ENCODE measurements at places on chromosomes 12 and 14. TPM values are rescaled to one million over a fixed set of nuclear protein-coding genes. Genes with fewer than 3 reads are reported as not detected.

LRTM2 gene
- total RNA-seq = not detected

CCDC85C gene
- 7.1 TPM for total RNA-seq

NTF3 gene
- not detected for total RNA-seq

GON7 gene
- total RNA-seq = 20.1 TPM

C12orf56 gene
- total RNA-seq = not detected

PTGER2 gene
- 97.6 TPM for total RNA-seq

SERPINA3 gene
- total RNA-seq = not detected

BIN2 gene
- 147 TPM for total RNA-seq

RAPGEF3 gene
- total RNA-seq = 1.9 TPM

CIROP gene
- total RNA-seq = not detected

FGD4 gene
- total RNA-seq = 0.76 TPM

MANSC4 gene
- not detected for total RNA-seq

KRT82 gene
- not detected for total RNA-seq

ERP27 gene
- 5.4 TPM for total RNA-seq

LRRK2 gene
- 0.80 TPM for total RNA-seq

SLC5A8 gene
- not detected for total RNA-seq

LPAR5 gene
- 18.5 TPM for total RNA-seq

GLT1D1 gene
- total RNA-seq = 0.12 TPM

GDF3 gene
- total RNA-seq = not detected

ARHGEF40 gene
- not detected for total RNA-seq

CISTR gene
- not detected for total RNA-seq

RNASE3 gene
- total RNA-seq = not detected

NFATC4 gene
- total RNA-seq = not detected

NKX2-8 gene
- not detected for total RNA-seq

CLEC1B gene
- total RNA-seq = not detected

ENDOU gene
- not detected for total RNA-seq

SERPINA9 gene
- not detected for total RNA-seq

IRAK3 gene
- total RNA-seq = 0.52 TPM

MGAT2 gene
- total RNA-seq = 68.4 TPM

A2M gene
- not detected for total RNA-seq

GPR162 gene
- total RNA-seq = not detected

ARHGAP9 gene
- total RNA-seq = 363 TPM

GLIPR1L1 gene
- not detected for total RNA-seq

TAS2R8 gene
- total RNA-seq = not detected

ADCY4 gene
- total RNA-seq = 3.4 TPM

DUSP6 gene
- total RNA-seq = 100 TPM

GNG2 gene
- total RNA-seq = 243 TPM

DHRS4 gene
- total RNA-seq = 20.7 TPM

SLCO1B1 gene
- total RNA-seq = not detected

SIX4 gene
- total RNA-seq = 1.6 TPM

ZNF385A gene
- 0.30 TPM for total RNA-seq

All from activated CD8-positive, alpha-beta memory T cell treated with anti-CD3 and anti-CD28 coated beads, Interleukin-2, amount 10 ng/mL, durations not matched to agents 7 days and 5 days (primary cell).